ENCODE measurements at places on chromosomes 11 and 22.

DNA sequence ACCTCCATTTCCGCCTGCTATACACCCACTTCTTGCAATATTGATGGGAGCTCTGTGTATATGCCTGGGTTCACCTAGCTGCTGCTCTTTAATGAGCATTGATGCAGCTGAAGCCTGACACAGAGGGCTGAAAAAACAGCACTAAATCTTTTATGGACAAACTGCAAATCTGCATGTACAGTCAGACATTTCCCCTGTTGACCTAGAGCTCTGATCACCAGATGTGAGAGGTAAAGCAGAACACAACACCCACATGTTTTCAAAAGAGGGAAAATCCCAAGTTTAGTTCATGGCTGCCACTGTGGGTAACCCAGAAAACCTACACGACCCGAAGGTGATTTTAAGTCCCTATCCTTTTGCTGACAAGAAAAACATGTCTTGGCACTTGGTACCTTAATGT is 303.0 kb upstream of the PITPNB start:
- H3K4me1 ChIP-seq = no peaks in the 10 kb centered on the region
- no peaks in the 10 kb centered on the region for H3K27me3 ChIP-seq

GRCh38 chr11:59076876-59077571 is 9.1 kb upstream of the GLYATL1B start:
- no peaks in the 10 kb centered on the region for H3K4me1 ChIP-seq
- no peaks in the 10 kb centered on the region for H3K36me3 ChIP-seq
- no peak overlapping the region for H3K27ac ChIP-seq
- H3K4me3 ChIP-seq = no peak overlapping the region
- no peaks in the 10 kb centered on the region for H3K27me3 ChIP-seq
- no peak for DNase-seq

- peaks cover 48% of the 10 kb centered on the region for H3K36me3 ChIP-seq
- H3K4me1 ChIP-seq = peaks cover 24% of the 10 kb centered on the region
- H3K27ac ChIP-seq = no peak overlapping the region
- H3K27me3 ChIP-seq = no peaks in the 10 kb centered on the region
- no peak overlapping the region for H3K4me3 ChIP-seq
These were observed 2.3 kb downstream of the CASTOR1 start for GRCh38 chr22:30286813-30287647.

DNA sequence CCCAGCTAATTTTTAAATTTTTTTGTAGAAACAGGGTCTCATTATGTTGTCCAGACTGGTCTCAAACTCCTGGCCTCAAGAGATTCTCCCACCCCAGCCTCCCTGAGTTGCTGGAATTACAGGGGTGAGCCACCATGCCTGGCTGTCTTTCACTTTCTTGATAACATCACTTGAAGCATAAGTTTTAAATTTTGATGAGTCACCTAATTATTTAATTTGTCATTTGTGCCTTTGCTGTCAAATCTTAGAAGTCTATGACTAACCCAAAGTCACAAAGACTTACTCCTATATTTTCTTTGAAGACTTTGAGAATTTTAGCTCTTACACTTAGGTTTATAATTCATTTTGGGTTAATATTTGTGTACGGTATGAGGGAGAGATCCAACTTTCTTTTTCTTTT is 14.5 kb upstream of the MSANTD2 start:
- no peak overlapping the region for H3K4me3 ChIP-seq
- H3K36me3 ChIP-seq = no peaks in the 10 kb centered on the region
- H3K4me1 ChIP-seq = no peaks in the 10 kb centered on the region

DNA sequence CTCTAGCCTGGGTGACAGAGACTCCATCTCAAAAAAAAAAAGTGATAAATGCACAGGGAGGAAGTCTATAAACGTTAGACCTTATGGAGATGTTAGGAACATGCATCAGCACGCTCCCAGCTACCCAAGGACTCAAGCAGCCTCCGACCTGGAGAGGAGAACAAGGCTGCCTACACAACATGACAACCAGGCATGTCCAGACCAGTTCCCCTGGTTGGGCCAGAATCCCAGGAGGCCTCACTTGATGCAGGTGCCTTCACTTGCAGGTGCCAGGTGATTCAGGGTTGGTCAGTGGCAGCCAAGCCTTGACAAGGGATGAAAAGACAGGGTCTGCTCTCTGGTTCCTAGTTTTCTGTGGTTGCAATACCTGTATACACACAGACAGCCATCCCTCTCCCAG is 5.9 kb downstream of the RANGAP1 start:
- DNase-seq = peak; percentile 90
- H3K4me1 ChIP-seq = peaks cover 13% of the 10 kb centered on the region
- no peaks in the 10 kb centered on the region for H3K27me3 ChIP-seq
- H3K27ac ChIP-seq = no peak overlapping the region
- H3K36me3 ChIP-seq = peaks cover 63% of the 10 kb centered on the region

DNA sequence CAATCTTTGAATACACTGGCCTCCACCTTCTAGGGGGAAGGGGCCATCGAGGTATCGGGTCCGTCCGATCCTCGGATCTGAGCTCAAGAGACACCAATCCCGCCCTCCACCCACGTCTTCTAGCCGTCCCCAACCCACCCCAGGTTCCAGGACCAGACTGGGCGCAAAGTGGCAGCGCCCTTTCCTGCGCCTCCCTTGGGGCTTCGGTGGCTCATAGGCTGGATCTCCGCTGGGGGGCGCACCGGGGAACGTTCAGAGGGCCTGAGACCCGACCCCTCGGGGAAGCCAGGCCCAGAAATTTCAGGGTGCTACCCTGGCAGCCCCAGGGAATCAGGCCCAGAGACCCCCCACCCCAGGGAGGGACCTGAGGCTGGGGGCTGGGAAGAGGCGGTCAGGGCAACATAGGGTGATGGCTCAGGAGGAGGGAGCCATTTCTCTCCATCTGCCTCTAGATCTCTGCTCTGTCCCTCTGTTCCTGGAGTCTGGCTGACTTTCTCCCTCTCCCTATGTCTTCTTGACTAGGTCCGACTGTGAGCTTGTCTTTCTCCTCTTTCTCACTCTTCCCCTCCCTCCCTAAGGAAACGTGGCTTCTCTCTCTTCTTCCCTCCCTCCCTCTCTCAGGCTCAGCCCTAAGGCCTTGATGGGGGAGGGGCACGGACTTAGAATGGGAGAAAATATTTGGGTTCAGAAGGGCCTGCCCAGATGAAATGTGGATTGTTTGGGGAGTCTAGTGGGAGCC is 1.1 kb downstream of the CREB3L1 start:
- peaks cover 24% of the 10 kb centered on the region for H3K4me1 ChIP-seq
- H3K36me3 ChIP-seq = no peaks in the 10 kb centered on the region
- no peak for DNase-seq
- H3K27ac ChIP-seq = no peak overlapping the region
